ENCODE measurements at places on chromosomes 5 and 9.

DNA sequence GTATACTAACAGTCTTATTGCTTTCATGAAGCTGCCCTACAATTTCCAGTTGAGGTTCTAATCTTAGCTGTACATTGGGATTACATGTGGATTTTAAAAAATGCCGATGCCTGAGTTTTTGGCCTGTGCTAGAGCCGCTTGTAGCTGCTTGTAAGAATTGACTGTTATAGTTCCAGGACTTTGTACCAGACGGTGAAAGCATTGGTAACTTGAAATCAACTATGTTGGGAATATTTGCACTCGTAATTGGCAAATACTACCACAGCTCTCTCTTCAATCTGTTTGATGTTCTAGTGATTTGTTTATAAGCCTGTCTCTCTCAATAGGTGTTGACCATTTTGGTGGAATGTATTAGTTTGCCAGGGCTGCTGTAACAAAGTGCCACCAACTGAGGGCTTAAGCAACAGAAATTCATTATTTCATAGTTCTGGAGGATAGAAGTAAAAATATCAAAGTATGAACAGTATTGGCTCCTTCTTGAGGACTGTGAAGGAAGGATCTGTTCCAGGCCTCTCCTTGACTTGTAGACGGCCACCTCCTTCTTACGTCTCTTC lies 50.5 kb upstream of the DHFR start:
- DNase-seq: no peak

DNA sequence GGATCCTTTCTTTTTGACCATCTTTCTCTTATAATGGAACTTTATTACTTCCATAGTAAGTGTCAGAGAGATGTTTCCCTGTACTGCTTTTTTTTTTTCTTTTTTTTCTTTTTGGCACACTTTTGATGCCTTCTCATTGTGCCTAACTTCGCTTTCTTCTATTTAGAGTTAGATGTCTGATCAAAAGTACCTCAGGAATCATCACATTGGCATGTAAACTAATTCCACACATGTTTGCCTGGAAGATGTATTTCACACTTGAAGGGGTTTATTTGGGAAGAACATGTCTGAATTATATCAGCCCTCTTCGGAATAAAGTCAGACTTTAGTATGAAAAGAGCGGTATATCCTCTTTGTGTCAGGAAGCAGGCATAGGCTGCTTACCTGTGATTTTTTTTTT lies 35.1 kb downstream of the SMARCA2 start:
- DNase-seq: no peak

DNA sequence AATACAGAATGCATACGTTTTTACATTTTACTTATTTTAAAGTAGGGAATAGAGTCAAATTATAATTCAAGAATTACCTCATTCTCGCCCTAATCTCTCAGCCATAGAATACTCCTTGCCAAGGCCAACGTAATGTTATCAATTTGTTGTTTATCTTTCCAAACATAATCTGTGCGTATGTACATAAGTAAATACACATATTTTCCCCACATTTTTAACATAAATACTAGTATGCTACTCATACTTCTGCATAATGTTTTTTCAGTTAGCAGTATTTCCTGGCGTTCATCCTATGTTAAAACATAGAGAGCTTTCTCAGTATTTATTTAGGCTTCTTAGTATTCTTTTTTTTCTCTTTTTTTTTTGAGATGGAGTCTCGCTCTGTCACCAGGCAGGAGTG lies 28.8 kb downstream of the RBM27 start:
- no peak for DNase-seq

- DNase-seq: no peak
Observed at GRCh38 chr5:107687404-107687803, 16.7 kb upstream of the EFNA5 start.

DNA sequence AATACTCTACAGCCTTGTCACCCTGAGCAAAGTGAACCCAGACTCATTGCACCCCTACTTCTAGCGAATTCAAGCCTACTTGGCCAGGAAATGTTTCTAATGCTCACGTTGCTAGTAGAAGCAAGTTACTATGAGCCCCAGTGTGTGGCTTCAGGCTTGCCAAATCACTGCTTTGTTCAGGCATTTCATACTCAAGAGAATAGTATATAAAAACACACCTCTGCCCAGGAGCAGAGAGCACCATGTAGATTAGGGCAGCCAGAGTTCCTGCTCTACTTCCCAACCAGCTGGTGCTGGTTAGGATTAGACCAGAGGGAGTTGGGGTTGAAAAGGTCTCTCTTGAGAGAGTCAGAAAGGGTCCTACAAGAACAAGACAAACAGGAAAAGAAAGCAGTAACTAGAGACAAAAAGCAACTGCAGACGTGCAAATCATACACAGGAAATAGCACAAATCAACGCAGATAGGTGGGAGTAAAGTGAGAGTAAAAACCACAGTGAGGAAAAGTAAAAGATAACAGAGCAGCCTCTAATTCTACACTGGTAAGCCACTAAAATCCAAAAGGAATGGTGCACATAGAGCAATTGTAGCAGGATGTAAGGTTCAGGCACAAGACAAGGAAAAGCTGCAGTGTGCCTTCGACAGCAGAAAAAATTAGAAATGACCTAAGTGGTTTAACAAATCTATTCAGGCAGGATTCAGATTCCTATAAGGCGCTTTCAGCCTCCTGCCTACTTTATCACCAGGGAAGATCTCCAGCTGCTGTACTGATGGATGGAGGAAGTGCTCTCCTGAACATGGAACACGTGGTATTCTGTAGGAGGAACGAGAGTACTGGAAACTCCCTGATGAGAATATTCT lies 49.6 kb upstream of the KIF2A start:
- DNase-seq: no peak

DNA sequence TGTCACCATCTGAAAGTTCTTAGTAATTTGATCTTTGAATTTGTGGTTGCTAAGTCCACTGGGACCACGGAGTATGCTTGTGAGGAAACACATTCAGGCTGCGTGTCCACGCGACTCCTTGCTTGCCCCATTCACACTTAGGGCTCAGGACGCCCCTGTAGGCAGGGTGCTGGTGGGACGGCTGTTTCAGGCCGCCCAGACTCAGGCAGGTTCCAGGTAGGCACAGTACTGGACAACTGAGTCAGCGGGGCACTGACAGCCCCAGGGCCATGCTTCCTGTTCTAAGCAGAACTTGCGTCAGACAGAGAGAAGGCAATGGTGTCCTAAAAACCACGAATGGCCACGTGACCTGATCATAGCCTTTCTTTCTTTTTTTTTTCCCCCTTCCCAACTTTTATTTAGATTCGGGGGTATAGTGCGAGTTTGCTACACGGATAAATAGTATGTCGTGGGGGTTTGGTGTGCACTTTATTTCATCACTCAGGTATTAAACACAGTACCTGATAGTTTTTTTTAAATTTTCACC lies 7.7 kb upstream of the RASGEF1C start:
- no peak for DNase-seq

GRCh38 chr5:28603869-28604268 lies 1565.5 kb upstream of the CDH9 start:
- DNase-seq: no peak

GRCh38 chr5:131682826-131683225 lies 47.8 kb upstream of the RAPGEF6 start:
- no peak for DNase-seq

- DNase-seq: no peak
Observed at GRCh38 chr5:126896170-126896702, 119.3 kb downstream of the LMNB1 start.

DNA sequence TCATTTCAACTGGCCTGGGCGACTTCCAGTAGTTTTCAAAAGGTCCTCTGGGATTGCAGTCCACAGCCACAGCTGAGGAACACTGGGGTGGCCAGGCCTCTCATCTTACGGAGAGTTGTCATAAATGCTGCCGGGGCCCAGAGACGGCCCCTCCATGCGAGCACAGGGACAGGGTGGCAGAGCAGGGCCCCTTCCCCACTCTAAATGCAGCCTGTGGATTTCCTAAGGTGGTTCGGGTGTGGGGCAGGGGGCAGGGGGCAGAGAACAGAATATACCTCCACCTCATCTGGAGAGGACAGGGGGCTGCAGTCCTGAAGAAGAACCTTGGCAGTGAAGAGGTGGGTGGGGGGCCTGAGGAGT lies 113.6 kb upstream of the TBC1D2 start:
- DNase-seq: no peak

DNA sequence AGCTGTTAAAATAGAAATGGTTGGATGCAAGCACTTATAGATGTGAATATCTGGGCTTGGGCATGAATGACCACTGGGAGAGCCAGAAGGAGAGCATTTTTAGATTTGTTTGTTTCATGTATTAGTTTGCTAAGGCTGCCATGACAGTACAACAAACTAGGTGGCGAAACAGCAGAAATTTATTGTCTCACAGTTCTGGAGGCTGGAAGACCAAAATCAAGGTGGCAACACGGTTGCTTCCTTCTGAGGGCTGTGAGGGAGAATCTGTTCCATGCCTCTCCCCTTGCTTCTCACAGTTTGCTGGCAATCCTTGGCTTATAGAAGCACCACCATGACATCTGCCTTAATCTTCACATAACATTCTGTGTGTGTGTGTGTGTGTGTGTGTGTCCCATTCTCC lies 20.2 kb upstream of the CDC23 start:
- DNase-seq: no peak

- DNase-seq: no peak
Observed at GRCh38 chr5:14167211-14167845, 24.2 kb downstream of the TRIO start.

GRCh38 chr5:116911074-116911473 lies 336.5 kb upstream of the SEMA6A start:
- DNase-seq: no peak

DNA sequence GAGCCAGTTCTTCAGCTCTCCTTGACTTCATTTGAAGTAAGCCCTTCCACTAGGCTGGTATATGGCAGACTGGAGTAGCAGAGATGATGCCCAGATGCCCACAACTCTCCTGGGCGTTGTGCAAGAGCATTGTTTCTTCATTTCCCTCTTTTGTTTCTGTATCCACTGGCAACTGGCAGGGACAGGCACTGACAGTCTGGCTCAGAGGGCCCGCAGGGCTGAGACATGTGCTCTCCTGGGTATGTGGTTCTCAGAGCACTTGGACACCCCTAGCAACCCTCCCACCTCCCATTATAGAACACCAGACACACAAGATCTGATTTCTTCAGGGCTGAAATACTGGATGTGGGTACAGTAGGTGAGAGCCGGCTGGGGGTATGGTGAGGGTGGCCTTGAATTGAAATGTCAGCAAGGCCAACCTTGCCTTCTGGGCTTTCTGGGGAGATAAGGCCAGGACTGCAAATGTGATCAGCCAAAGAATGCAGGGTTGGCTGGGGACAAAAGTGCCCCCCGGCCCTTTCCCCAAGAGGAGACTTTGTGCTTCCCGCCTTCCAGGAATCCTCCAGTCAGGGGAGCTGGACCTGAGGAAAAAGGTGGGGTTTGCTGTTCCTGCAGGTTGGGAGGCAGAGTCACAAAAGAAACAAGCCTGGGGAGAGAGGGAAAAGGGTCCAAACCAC lies 28.6 kb upstream of the CTNNA1 start:
- no peak for DNase-seq

DNA sequence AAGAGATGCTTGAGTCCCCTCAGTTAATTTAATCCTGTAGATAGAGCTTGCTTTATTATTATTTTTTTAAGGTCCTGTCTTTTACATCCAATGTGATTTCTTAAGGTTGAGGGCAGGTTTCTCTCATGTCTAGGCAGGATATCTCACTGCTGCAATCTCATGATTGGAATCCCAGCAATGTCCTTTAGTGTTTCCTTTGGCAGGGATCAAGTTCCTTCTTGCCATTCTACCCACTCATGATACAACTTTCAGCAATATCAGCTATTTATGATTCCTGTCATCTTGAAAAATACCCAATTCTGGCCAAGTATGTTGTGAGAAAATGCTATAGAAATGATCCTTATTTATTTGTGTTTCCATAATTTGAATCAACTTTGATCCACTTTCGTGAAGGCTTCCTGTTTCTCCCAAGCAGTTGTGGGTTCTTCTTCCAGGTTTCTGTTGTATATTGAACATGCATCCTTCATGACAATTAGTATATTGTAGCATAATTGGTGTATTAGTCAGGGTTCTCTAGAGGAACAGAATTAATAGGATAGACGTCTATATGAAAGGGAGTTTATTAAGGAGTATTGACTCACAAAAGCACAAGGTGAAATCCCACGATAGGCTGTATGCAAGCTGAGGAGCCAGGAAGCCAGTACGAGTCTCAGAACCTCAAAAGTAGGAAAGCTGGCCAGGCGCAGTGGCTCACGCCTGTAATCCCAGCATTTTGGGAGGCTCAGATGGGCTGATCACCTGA lies 18.4 kb upstream of the VPS13A start:
- DNase-seq: no peak

All from NT2/D1 (cell line).